ENCODE measurements at places on chromosomes 1 and 21.

DNA sequence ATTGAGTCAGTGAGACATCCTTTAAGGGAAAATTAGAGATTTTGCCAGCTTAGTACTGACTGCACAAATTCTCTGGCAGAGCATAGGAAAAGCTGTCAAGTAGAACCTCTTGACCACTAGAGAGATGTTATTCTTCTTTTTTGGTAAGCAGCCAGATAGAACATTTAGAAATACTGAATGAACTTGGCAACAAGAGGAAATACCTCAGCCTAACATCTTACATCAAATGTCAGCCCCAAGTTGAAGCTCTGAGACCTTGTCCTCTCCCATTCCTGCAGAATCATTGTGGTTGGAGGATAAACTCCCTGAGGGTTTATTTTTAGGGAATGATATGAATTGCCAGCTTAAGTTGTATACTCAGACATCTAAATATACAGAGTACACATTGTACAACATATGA, 53.5 kb downstream of the MIGA1 start:
- DNase-seq, result no peak

GRCh38 chr1:109794319-109795132, 30.8 kb upstream of the EPS8L3 start:
- no peak for DNase-seq

GRCh38 chr21:32140151-32140550, 138.7 kb downstream of the MIS18A start:
- DNase-seq, result no peak

DNA sequence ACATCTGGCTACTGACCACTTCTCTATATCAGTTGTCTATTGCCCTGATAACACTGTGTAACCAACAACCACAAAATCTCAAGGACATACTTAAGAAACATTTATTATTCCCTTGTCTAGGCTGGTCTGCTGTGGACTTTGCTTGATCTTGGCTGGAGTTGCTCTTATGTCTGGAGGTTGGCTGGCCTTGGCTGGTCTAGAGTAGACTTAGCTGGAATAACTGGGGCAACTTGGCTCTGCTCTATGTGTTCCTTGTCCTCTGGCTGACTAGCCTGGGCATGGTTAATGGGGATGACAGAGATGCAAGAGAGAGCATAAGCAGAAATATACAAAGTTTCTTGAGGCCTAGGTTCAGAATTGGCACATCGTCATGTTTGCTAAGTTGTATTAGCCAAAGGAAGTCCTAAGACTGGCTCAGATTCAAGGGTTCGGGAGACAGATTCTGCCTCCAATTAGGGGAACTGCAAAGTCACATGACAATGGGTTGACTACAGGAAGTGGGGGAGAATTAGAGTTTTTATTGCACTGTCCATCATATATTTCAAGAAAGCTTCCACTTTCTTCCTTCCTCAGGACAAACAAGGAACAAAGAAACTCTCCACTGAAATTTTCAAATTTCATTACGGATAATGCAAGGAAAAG, 61.4 kb upstream of the HMCN1 start:
- no peak for DNase-seq
